ENCODE measurements at places on chromosomes 1 and 21. TPM values are rescaled to one million over a fixed set of nuclear protein-coding genes. Genes with fewer than 3 reads are reported as not detected.

Gene AADACL4
- not detected for total RNA-seq

Gene ZNF683
- total RNA-seq: not detected

Gene GNG4
- not detected for total RNA-seq

Gene RGS7
- total RNA-seq: 2.2 TPM

Gene AMY1C
- total RNA-seq: not detected

Gene PADI4
- not detected for total RNA-seq

Gene ADAMTSL4
- 0.86 TPM for total RNA-seq

Gene LIN28A
- not detected for total RNA-seq

Gene C1orf210
- total RNA-seq: not detected

Gene BTBD8
- total RNA-seq: 2.1 TPM

Gene FUBP1
- total RNA-seq: 239 TPM

Gene OLFML3
- total RNA-seq: 0.36 TPM

Gene PRELP
- total RNA-seq: 0.07 TPM

Gene CYYR1
- total RNA-seq: 15.5 TPM

Gene MATN1
- total RNA-seq: 0.13 TPM

Gene PTPN7
- 0.27 TPM for total RNA-seq

Measured in thoracic aorta endothelial cell (primary cell).